Hindlimb muscle (tissue), 1 donor: ENCODE measurements at places on chromosomes 7 and 10.

- no peak for DNase-seq
Measured at GRCh38 chr10:17888189-17888588, 63.5 kb upstream of the SLC39A12 start.

DNA sequence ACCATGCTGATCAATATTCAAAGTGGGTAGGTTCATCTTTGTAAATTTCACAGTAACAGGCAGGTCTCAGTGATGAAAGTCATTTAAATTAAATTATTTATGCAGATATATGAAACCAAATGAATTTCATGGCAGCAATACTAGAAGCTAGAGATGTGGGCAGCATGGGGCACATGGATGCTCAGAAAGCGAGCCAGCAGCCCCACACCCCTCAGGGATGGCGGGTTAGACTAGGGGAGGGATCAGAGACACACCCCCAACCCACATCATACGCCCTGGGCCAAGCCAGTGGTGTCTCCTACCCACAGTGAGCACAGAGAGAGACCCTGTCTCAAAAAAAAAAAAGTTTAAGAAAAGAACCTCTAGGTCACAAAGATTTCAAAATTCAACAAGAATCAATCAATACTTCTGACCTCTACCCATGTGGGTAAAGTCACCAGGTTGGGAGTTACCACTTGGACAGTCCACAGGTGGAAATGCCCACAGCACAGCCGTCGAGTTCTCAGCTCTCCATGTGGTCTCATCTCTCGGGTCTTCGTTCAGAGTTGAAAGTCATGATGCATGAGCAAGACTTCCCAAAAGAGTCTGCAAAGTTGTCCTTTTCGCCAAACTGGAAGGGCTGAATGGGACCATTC, 79.3 kb upstream of the PPP2R2D start:
- no peak for DNase-seq

DNA sequence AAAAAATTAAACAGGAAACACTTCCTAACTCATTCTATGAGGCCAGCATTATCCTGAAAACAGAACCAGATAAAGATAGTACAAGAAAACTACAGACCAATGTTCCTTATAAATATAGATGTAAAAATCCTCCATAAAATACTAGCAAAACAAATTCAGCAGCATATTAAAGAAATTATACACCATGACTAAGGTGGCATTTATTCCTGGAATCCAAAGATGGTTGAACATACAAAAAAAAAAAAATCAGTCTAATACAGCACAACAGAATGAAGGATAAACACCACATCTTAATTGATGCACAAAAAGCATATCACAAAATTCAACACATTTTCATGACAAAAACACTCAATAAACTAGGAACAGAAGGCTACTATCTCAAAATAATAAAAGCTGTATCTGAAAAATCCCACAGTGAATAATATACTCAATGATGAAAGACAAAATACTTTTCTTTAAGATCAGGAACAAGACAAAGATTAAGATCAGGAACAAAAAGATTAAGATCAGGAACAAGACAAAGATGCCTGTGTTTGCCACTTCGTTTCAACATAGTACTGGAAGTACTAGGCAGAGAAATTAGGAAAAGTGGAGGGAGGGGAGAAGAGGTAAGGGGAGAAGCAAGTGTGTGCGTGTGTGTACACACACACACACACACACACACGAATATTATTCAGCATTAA, 95.6 kb downstream of the SNX13 start:
- no peak for DNase-seq

GRCh38 chr7:4202154-4202736, 479.9 kb upstream of the FOXK1 start:
- DNase-seq: no peak

DNA sequence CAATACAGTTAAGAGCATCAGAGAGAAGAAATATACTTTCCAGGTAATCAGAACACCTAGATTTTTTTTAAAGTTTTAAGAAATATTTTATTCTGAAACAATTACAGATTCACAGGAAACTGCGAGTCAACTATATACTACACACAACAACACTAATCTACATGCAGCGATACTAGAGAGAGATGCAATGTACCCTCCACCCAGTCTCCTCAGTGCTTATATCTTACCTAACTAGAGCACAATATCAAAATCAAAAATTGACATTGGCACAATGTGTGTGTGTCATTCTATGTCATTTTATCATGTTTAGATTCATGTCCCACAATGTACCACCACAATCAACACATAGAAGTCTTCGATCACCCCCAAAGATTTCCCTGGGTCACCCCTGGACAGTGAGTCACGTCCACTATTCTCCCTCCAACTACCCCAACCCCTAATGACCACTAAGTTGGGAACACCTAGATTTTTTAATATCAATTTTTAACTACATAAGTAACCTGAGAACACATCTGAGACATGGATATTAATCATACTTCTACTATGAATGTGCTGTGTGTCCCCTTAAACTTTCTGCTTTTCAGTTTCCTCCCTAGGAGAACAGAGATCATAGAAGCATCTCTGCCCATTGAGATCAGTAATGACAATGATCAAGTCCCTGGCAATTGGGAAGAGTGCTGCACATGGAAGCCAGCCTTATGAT, 86.5 kb downstream of the GSAP start:
- DNase-seq: no peak

- no peak for DNase-seq
Measured at GRCh38 chr10:77909749-77910375, 16.7 kb downstream of the DLG5 start.

- DNase-seq: no peak
Measured at GRCh38 chr7:79182283-79182682, 271.2 kb downstream of the MAGI2 start.

DNA sequence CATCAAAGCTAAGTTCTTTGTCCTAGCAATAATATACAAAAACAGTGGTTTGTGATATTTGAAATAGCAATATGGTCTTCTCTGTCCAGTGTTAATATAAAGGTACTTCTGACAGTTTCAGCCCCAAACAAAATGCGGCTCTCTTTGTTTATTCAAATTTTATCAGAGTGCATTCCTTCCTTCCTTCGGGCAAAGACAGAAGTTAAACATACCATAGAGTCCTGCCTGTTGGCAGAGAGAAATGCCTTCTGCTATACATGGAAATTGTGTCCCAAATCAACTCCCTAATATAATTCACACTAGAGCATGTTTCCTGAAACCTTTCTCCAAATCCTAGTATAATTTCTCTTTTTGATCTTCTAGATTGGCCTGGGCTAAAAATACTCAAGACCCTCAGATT, 21.2 kb upstream of the ATE1 start:
- no peak for DNase-seq

- no peak for DNase-seq
Measured at GRCh38 chr7:43136064-43136463, 23.6 kb downstream of the HECW1 start.

DNA sequence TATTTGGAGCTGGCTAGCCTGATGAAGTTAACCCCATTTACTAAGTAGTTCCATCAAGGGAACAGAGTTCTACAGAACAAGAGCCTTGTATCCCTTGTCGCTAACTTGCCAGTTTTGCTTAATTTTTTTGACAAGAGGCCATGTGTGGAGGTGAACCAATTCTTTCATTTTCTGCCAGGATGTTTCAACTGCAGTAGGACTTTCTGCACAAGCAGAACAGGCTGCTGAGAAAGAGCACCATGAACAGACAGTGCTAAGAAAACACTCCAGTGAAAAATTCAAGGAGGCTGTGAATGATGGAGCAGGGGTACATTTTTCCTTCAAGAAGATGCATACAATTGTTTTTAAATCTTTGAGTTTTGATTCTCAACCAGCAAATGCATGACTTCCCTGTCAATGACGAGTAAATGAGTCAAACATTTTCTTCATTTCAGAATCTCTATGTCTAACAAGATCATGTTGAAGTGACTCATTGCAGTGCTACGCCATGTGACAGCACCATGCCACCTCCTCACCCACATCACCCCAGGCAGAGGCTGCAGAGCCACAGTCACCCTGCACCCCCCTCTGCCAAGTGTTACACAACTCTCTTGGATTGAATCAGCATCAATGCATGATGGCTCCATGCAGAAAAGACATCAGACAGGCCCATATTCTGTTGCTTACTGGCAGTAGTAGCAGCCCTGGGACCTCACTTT, 193.1 kb downstream of the COBL start:
- no peak for DNase-seq

DNA sequence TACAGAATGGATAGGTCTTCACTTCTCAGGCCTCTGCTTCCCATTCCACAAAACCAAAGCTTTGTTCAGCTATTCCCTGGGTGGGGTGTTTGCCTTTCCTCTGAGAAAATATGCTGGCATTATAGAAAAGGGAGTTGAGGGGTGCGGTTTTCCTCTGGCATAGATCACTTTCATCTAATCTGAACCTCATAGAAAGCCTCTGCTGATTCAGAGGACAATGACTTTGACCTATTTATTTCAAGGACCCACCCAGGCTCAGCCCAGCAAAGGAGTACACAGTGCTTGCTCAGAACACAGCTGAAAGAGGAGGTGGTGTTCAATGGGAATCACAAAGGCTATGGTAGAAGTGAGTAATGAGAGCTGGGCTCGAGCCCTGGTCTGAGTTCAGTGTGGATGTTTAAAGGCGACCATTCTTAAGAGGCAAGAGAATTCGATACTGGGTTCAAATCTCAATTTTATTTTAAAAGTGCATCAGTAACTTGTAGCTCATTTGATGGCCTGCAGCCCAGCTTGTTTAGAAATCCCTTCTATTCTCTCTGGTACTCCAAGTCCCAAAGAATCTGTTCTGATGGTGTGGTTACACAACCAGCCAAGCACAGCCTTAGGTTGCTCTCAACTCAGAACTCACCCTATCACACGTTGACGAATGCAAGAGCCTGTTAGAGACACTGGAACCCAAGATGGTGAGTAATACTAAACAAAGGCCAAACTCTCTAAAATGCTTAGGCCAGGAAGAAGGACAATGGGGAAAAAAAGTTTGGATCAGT, 1012.8 kb downstream of the LRMDA start:
- no peak for DNase-seq

- DNase-seq: no peak
Measured at GRCh38 chr7:87369216-87369615, 23.8 kb downstream of the CROT start.

- no peak for DNase-seq
Measured at GRCh38 chr10:119535837-119536507, 6.5 kb downstream of the RGS10 start.

DNA sequence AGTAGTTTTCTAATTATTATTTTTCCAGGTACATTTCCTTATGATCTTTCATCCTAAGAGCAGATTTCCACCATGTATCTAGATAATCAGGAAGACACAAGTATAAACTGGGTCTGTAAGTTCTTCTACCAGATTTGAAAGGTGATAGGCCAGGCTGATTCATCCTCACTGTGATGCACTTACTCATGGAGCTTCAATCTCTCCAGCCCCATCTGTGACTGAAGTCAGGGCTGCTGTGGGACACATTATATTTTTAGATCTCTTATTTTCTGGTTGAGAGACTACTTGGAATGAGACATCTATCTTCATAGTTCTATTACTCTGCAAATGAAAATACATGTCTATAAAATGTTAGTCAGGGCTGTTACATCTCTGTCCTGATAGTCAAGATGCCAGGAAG, 85.5 kb upstream of the SLC25A13 start:
- no peak for DNase-seq
